ENCODE measurements at places on chromosomes 13 and 19.

DNA sequence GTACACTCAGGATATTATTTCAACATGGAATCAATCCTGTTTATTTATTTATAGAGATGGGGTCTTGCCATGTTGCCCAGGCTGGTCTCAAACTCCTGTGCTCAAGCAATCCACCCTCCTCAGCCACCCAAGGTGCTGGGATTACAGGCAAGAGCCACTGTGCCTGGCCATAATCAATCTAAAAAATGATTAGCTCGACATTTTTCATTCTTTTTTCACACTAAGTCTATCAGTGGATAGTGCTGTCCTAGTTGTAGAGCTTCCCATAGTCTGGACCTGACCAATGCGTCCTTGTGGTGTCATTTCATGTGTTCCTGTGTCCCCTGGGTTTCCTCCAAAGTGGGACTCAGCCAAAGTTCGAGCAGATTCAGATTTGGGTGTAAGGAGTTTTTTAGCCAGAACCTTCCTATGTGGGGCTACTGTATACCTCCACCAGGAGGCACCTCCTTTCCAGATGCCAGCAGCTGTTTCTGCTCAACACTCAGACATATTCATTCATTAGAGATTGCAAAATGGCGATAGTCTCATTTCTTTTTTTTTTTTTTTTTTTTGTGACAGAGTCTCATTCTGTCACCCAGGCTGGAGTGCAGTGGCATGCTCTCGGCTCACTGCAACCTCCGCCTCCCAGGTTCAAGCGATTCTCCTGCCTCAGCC is 61.1 kb downstream of the MAP4K1 start:
- no peak for DNase-seq

DNA sequence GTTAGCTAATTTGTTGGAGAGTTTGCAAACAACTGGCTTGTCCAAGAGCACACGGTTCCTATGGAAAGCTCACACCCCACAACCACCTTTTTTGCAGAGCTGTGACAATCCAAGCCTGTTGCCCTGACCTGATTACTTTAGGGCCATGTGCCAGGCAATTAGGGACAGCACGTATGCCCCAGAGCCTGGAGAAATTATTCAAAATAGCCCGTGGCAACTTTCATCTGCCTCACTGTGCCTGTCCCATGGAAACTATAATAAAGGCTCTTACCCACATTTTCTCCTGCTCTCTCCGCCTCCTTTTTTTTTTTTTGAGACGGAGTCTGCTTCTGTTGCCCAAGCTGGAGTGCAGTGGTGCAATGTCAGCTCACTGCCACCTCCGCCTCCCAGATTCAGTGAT is 18.6 kb upstream of the FBN3 start:
- DNase-seq, result no peak

GRCh38 chr19:33456845-33457220 is 64.8 kb downstream of the PEPD start:
- no peak for DNase-seq

DNA sequence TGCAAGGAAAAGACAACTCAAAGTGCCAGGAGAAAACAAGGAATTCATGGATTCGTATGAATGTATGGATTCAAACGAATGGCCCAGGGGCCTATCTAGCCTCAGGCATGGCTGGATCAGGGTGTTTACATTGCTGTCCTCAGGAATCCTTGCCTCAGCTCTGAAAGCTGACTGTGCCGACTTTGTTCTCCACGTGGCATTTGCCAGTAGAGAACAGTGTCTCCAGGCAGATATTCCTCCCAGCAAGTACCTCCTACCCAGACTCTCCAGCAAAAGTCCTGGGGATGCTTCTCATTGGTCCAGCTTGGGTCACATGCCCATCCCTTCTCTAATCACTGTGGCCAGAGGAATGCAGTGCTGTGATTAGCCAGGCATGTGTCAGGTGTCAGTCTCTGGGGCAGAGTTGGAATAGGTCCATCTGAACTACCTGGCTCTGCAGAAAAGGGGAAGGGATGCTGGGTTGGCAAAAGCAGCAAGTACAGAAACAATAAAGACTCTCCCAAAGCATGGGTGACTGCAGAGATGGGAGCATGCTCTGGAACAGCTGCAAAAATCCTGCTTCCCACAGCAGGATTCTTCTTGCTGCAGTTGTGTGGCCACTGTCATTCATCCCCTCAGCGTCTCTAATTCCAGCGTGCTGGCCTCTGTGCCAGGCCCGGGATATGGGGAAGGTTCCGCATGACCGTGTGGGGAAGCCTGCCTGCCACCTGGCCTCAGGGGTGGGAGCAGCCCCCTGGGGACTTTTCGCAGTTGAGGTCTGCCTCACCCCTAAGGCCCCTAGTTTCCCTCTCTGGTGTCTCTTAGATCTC is 30.0 kb downstream of the CCNE1 start:
- peak; percentile 93 for DNase-seq

DNA sequence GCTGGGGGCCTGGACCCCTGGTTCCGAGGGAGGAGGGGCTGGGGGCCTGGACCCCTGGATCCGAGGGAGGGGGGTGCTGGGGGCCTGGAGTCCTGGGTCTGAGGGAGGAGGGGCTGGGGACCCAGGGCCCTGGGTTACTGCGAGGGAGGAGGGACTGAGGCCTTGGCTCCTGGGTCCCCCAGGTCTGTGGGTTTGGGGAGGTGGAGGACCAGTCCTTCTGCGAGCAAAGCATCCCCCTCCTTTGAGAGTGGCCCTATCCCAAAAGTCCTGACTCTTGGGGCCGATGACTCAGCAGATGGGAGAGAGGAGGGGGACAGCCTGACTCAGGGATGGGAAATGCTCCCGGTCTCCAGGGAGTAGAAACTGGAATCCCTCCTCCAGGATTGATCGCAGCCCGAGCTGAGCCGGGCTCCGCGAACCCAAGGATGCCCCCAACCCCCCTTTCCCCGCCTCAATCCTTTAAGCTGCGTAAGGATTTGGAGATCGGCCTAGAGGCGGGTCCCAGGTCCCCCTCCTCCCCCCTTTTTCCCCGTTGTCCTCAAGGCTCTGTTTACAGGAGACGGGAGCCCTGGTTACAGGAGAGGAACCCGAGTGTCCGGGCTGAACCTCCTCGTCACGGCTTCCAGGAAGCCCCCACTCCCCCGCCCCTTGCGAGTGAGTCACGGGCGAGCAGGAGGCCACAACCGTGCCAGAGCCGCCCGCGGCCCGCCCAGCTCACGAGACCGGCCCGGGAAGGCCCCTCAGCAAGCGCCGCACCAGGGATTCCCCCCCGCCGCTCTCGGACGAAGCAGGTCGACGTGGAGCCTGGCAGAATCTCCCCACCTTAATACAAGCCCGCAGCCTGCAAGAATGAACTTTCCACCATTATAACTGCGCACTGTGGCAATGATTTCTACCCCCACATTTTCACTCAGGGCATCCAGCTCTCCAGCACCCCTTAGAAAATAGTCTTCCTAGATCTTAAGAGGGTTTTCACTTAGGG is 3.0 kb upstream of the ZFP36 start:
- no peak for DNase-seq

DNA sequence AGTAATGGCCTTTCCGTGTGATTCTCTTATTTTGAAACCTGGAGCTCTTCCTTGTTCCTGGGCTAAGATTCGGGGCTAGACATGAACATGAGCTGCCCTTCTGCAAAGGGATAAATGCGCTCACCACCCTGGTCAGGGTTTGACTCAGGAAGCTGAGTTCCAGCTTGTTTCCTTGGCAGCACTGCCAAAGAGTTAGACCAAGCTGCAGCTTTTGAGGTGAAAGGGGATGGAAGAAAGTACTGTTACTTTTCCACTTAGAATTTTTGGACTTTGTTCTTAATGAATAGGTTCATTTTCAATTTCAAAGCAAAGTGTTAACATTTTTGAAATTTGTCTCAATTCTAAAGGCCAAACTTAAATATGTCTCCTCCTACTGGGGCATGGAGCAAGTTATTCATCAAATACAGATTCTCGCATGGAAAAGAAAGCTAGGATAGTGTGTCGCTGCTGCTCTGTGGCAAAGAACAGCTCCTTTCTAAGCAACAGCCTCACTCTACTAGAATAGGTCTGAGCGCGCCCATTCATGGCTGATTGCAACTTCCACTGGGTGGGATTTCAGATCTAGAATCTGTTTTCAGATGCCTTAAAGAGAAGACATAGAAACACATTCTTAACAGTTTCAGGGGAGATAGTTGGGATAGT is 2.2 kb downstream of the RGCC start:
- DNase-seq, result no peak

GRCh38 chr19:924553-925086 is 1.2 kb upstream of the ARID3A start:
- no peak for DNase-seq

DNA sequence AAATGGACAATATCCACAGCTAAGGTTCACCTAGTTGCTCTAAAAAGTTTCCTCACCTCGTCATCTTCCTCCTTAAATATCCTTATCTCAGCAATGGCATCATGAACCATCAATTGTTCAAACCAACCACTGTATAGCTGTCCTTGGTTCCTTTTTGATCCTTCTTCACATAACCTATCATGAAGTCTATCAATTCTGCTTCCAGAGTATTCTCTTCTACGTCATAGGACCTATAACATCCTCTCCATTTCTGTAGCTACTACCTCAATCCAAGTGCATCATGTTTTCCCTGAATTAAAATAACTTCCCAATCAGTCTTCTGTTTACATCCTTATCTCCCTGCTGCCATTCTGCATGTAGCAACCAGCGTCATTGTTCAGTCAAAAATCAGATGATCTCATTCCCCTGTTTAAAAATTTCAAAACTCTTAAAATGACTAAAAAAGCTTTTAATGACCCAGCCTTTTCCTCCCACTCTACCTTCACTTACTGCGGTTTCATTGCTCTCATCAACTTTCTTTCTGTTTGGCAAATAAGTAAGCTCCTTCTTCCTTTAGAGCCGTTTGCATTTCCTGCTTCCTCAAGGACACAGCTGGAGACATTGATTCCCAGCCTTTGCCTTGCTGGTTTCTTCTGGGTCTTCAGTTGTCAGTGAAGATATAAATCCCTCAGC is 223.9 kb upstream of the MIR17HG start:
- no peak for DNase-seq

GRCh38 chr13:65744836-65745235 is 1485.3 kb downstream of the PCDH9 start:
- DNase-seq, result no peak

GRCh38 chr13:104586051-104586746 is 1520.0 kb upstream of the SLC10A2 start:
- DNase-seq, result no peak

DNA sequence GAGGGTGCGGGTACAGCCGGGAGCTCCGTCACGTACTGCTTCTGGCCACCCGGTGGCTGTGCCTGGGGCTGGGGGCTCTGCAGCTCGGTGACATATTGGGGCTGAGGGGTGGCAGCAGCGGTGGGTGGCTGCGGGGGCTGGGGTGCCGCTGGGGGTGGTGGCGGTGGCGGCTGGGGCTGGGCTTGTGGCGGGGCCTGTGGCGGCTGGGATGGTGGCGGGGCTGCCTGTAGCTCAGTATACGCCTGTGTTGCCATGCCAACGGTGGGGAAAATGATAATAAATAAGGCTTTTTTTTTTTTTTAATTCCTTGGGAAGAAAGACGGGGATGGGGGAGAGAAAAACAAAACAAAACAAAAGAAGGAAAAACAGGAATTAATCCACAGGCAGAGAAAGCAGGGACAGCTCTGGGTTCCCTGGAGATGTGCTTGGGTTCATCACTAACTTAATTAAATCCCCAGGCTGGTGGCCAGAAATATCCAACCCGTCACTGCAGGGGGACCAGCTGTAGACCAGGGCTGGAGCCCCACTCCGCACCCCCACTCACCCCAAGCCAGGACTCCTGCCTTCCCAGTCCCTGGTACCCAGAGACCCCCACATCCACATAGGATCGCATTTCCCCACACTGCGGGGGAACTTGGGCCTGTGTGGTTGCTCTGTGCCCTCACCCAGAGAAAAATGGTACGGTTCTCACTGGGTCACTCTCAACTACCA is 12.4 kb downstream of the RFX1 start:
- DNase-seq, result no peak

DNA sequence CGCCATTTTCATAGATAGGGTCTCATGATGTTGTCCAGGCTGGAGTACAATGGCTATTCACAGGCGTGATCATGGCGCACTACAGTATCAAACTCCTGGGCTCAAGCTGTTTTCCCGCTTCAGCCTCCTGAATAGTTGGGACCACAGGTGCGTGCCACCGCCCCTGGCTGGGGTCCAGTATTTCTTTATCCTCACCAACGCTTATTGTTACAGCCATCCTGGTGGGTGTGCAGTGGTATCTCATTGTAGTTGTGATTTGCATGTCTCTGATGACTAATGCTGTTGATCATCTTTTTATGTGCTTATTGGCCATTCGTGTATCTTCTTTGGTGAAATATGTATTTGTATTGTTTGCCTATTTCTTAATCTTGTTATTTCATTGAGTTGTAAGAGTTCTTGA is 49.0 kb downstream of the SIPA1L3 start:
- no peak for DNase-seq

DNA sequence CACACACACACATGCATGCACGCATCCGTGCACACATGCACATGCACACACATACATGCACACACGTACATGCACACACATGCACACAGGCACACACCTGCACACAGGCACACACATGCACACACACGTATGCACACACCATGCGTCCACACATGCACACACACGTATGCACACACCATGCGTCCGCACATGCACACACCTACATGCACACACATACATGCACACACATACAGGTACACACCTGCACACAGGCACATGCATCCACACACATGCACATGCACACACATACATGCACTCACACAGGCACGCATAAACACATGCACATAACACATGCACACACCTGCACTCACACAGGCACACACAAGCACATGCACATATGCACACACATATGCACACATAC is 112.1 kb downstream of the DPF1 start:
- no peak for DNase-seq

DNA sequence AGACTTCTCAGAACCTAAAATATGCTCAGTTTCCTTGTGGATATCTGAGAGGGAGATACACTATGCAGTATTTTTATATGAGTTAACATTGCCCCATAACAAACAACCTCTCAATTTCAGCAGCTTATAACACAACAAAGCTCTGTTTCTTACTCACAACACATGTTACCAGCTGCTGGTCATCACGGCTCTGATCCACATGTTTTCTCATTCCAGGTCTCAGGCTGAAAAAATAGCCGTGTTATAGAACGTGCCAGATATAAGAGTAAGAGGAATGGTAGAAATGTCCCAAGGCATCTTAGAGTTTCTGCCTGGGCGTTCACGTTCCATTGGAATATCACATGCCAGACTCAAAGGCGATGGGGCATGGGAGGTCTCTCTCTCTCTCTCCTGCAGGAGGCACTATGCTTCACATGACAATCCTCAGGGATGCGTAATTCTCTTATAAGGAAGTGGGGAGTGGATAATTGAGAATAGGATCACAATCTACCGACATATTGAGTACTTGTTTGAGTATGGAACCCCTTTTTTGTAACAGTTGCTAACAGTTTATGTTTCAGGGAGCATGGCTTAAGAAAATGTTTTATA is 246.6 kb downstream of the NHLRC3 start:
- no peak for DNase-seq
